ENCODE measurements at places on chromosomes 5 and 9.

DNA sequence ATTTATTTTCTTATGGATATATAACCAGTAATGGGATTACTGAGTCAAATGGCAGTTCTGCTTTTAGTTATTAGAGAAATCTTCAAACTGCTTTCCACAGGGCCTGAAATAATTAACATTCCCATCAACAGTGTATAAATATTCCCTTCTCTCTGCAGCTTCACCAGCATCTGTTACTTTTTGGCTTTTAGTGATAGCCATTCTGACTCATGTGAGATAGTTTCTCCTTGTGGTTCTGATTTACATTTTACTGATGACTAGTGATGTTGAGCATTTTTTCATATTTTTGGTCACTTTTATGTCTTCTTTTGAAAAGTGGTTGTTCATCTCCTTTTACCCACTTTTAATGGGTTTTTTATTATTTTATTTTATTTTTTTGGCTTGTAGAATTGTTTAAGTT, 1290.3 kb upstream of the CDH9 start:
- DNase-seq: no peak

DNA sequence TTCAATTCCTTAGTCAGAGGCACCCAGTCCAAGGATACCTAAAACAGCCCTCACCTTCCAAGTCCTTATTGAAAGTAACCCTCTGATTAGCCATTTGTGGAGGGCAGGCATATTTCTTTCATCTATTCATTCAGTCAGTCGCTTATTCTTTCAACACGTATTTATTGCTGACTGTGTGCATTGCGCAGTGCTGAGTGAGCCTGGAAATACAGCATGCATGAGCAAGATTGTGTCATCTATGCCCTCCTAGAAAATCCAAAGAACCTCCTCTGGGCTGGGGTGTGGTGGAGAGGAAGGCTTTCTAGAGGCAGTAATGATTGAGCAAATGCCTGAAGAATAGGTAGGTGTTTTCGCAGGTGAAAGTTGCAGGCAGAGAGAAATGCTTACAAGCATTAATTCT, 8.5 kb upstream of the FEM1C start:
- DNase-seq: no peak

- DNase-seq: no peak
Measured at GRCh38 chr9:89598926-89599325, 5.9 kb upstream of the GADD45G start.

DNA sequence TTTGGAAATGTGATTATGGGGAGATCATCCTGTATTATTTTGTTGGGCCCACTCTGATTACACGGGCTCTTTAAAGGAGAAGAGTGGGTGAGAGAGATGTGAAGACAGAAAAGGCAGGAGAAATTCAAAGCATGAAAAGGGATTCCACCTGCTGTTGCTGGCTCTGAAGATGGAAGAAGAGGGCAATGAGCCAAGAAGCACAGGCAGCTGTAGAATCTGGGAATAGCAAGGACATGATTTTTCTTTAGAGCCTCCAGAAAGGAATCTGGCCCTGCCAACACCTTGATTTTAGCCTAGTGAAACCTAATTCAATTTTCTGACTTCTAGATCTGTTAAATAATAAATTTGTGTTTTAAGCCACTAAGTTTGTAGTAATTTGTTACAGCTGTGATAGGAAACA, 11.3 kb downstream of the C9 start:
- no peak for DNase-seq

- no peak for DNase-seq
Measured at GRCh38 chr9:94663140-94663539, 23.8 kb upstream of the FBP1 start.

GRCh38 chr5:64971513-64971912, 202.8 kb downstream of the CWC27 start:
- DNase-seq: peak; percentile 17

DNA sequence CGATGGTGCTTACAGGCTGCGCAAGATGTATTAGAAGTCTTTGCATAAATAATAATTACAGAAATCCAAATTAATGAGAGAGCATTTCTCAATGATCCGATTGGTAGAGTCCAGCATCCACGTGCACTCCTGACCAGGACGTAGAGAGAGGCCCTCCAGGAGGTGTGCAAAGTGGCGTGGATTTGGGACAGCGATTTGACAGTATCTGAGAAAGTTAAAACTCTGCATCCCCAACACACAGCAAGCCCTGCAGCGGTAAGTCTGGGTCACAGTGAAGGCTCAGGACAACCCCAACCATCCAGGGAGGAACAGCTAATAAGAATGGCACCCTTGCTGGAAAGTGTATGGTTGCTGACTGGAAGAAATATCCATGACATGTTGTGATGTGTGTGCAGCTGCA, 180.2 kb downstream of the AUH start:
- no peak for DNase-seq

GRCh38 chr9:99235926-99236634, 14.0 kb downstream of the SEC61B start:
- no peak for DNase-seq

DNA sequence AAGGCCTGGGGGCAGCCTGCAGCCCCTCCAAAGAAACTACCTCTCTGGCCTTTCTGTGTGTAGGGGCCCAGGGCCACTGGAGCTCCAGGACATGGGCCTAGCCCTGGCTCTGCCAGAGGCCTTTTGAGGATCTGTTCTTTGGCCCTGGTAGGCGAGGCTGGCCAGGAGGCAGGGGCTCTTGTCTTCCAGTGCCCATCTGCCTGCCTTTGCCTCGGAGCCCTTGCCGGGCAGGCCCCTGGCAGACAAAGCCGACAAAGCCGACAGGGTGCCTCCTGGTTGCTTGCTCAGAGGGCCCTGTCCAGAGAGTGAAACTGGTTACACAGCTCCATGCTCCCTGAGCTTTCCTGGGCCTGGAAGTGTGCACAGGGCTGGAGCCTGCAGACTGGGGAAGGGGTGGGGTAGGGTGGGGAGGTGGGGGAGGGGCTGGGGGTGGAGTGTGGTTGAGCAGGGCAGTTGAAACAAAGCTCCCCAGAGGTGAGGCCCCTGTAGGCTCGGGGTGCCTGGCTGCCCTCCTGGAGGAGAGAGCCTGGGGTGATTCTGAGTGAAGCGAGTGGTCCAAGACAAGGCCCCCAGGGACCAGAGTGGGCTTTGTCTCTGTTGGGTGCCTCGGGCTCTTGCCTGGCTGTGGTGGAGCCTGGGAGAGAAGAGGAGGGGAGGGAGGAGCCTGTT, 29.3 kb downstream of the PTPA start:
- no peak for DNase-seq

DNA sequence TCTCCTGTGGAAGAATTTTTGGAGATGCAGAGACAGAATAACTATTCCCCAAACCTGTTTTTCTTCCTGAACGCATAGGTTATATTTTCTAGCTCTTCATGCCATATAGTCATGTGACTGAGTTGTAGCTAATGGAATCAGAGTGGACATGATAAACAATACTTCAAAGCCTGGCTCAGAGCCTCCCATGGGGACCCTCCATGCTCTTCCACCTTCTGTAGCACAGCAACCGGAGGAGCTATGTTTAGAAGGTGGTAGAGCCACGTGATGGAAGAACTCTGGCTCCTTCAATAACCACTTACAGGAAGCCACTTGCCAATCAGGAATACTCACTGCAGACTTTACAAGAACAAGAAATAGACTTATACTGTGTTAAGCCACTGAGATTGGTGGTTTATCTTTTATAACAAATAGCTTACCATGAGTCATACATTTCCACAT, 39.2 kb downstream of the NADK2 start:
- DNase-seq: no peak

DNA sequence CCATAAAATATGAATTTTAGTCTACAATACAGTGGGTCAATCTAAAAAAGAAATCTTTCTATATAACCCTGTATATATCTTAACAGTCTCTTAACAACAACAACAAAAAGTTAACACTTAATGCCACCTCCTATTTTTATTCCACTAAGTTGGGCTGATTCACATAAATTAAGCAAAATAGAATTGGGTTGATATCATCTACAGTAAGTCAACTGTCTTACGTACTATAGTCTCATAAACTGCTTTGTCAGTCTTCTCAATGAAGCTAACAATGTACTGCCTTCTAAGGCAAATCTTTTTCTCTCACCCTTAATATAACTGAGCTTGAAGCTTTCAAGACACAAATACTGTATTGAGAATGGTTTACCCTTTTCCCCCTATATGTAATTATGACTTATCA, 185.7 kb downstream of the ADAMTS6 start:
- DNase-seq: no peak

DNA sequence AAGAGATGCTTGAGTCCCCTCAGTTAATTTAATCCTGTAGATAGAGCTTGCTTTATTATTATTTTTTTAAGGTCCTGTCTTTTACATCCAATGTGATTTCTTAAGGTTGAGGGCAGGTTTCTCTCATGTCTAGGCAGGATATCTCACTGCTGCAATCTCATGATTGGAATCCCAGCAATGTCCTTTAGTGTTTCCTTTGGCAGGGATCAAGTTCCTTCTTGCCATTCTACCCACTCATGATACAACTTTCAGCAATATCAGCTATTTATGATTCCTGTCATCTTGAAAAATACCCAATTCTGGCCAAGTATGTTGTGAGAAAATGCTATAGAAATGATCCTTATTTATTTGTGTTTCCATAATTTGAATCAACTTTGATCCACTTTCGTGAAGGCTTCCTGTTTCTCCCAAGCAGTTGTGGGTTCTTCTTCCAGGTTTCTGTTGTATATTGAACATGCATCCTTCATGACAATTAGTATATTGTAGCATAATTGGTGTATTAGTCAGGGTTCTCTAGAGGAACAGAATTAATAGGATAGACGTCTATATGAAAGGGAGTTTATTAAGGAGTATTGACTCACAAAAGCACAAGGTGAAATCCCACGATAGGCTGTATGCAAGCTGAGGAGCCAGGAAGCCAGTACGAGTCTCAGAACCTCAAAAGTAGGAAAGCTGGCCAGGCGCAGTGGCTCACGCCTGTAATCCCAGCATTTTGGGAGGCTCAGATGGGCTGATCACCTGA, 18.4 kb upstream of the VPS13A start:
- DNase-seq: no peak

GRCh38 chr5:170293273-170293672, 4.3 kb downstream of the LCP2 start:
- DNase-seq: peak; percentile 90

GRCh38 chr5:170532935-170533334, 29.1 kb downstream of the KCNIP1 start:
- no peak for DNase-seq

GRCh38 chr9:84557751-84558150, 111.8 kb upstream of the NTRK2 start:
- DNase-seq: no peak

DNA sequence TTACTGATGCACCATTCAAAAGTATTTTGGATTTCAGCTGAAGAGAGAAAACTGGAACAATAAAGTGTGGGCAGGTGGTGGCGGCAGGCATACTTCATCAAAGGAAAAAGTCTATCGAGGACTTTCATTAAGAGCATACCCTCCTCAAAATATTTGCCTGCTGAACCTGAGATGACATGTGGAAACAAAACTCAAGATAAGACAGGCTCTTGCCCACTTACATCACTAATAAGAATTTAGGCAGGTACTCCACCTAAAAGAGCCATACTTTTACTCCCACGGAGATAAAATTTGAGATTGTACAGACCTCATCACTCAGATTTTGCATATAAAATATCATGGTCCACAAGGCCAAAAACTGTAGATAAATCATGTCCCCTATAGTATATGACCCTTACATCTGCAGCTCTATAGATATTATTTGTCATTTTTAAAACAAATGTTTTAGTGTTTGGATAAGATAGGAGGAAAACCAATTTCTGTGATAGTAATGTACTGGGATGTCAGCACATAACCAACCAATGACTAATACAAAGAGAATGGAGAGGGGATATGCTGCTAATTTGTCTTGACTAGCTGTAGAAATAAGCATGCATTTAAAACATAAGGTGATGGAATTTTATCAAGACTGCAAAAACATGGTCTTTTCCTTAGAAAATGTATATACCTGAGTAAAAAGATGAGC, 730.6 kb upstream of the ZNF608 start:
- DNase-seq: no peak

- peak; percentile 18 for DNase-seq
Measured at GRCh38 chr9:128550226-128550625, 2.2 kb upstream of the SPTAN1 start.

- no peak for DNase-seq
Measured at GRCh38 chr5:33762859-33763258, 128.9 kb downstream of the ADAMTS12 start.

GRCh38 chr5:127872494-127872893, 169.3 kb downstream of the CCDC192 start:
- no peak for DNase-seq

DNA sequence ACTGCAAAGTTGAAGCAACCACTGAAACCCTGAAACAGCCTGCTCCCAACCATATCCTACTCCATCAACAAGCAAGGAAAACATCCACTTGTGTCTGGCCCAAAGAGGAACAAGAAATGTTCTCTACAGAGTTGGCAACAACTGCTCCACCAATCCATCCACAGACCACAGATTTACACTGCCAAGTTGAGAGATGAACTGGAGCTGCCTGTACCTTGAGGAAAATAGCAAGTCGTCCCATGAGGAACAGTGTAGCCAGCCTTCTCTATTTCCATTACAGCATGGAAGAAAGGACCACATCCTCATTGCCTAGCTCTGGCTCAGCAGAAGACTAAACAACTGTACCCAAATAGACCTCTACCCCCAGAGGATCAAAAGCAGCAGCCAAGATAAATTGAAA, 60.4 kb downstream of the DEPDC1B start:
- DNase-seq: no peak

- peak; percentile 20 for DNase-seq
Measured at GRCh38 chr9:112849363-112849922, 41.2 kb downstream of the SLC46A2 start.

GRCh38 chr5:141641634-141642267, 5.0 kb downstream of the RELL2 start:
- DNase-seq: no peak

DNA sequence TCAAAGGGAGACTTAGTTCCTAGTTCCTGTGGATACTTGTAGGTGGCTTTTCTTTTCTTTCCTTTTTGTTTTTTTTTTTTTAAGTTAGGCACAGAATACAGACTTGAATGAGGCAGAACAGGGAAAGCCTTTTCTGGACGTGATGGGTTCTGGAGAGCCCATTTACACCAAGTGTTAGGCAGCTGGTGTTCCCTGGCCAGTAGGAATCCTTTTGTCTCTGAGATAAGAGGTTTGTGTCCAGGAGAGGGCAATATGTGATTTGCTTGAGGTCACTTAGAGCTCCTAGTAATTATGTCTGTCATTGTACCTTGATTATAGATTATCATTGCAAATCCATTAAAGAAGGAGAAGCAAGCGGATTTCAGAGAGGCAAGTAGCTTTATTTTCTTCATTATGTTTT, 9.1 kb downstream of the MEGF10 start:
- DNase-seq: no peak

GRCh38 chr5:174665347-174665746, 59.0 kb upstream of the MSX2 start:
- DNase-seq: no peak

DNA sequence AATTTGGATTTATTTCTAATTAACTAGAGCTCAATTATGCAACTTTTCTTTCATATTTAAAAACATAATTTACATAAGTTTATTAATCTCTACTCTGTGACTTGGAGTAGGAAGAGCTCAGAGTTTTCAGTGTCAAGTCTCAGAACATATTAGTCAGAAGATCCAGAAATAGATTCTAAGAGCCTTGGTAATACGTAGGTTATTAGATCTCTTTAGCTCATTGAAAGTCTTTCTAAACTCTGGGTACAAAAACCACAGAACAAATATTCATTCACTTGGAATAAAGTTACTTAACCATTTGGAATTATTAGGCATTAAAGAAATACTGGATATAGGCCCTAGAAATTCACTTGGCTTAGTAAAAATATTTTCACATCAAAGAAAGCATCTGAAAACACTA, 26.3 kb upstream of the ISCA1 start:
- no peak for DNase-seq

- peak; percentile 39 for DNase-seq
Measured at GRCh38 chr5:149271195-149271715, 404 bp upstream of the AFAP1L1 start.
